ENCODE measurements at places on chromosomes 12 and 14.

GRCh38 chr14:82710267-82710841, 1176.7 kb upstream of the SEL1L start:
- peak; percentile 4 for DNase-seq

GRCh38 chr14:53894456-53894855, 62.2 kb downstream of the BMP4 start:
- no peak for DNase-seq

- DNase-seq: no peak
Observed at GRCh38 chr14:59754256-59754655, 116.3 kb downstream of the RTN1 start.

DNA sequence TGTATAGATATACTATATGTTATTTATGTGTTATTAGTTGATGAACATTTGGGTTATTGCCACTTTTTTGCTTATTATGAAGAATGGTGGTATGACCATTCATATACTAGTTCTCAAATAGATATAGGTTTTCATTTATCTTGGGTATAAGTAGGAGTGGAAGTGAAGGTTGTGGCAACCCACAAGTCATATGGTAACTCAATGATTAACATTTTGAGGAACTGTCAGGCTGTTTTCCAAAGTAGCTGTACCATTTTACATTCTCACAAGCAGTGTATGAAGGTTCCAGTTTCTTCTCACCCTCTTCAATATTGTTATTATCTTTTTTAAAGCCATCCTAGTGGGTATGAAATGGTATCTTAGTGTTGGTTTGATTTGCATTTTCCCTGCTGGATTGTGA, 19.0 kb upstream of the MSRB3 start:
- no peak for DNase-seq

DNA sequence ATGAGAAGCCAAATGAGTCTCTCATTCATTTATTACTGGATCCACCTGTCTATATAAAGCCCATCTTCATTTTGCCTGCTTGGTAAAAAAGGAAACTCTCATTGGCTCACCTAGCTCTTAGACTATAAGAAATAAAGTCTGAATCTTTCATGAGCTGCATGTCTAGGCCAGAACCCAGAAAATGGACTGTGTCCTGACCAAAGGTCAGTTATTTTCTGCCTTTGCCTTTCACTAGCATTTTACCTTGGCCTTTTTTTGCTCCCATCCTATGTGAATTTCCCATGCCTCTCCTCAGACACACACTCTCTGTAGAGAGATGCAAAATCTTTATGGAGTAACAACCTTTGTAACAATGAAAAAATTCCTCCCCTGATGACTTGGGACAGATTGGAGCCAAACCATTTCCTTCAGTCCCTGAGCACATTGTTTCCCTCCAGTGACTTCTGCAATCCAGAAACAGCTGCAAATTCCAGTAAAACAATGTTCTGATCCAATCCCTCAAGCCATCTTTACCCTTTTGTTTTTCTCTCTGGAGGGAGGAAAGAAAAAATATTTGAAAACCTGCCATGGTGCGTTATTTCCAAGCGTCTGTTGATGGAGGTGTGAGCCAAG, 33.6 kb upstream of the MAP3K9 start:
- DNase-seq: no peak

DNA sequence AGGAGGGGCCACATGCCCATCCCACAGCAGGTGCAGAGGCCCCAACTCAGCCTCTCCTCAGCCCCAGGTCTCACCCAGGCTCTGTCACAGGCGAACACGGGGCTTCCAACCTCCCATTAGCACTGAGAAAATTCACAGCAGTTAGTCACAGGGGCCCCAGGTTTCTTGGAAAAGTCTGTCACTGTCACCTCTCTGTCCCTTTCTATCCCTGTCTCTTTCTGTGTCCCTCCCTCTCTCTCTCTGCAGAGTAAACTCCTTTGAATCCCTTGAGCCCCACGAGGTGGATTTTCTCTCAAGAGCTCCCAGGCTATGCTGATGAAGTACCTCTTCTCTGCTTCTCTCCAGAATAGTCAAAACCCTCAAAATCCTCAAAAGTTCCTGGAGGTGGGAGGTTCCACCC, 14.0 kb upstream of the ENDOU start:
- DNase-seq: no peak

- no peak for DNase-seq
Observed at GRCh38 chr14:92922155-92922735, 705 bp upstream of the CHGA start.

- no peak for DNase-seq
Observed at GRCh38 chr12:14920475-14921126, 17.7 kb downstream of the ERP27 start.

DNA sequence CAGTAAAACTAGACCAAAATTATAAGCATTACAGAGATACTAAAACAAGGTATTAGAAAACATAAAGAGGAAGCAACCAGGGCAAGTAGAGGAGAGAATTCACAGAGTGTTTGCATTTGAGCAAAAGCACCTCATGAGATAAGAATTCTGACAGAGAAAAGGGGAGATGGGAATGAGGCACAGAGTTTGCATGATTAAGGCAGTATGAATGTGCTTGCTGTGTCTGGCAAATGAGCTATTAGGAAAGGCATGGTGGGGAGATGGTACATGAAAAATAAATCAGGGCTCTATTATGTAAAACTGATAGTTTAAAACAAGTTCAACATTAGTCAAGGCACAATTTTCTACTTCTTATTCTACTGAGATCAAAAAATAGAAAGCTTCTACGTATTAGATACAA, 23.1 kb downstream of the GARIN6 start:
- no peak for DNase-seq

GRCh38 chr12:104462931-104463339, 6.2 kb downstream of the CHST11 start:
- no peak for DNase-seq

GRCh38 chr12:53042607-53043454, 7.0 kb upstream of the TNS2 start:
- DNase-seq: no peak

GRCh38 chr14:53306267-53306721, 153.2 kb upstream of the DDHD1 start:
- no peak for DNase-seq

DNA sequence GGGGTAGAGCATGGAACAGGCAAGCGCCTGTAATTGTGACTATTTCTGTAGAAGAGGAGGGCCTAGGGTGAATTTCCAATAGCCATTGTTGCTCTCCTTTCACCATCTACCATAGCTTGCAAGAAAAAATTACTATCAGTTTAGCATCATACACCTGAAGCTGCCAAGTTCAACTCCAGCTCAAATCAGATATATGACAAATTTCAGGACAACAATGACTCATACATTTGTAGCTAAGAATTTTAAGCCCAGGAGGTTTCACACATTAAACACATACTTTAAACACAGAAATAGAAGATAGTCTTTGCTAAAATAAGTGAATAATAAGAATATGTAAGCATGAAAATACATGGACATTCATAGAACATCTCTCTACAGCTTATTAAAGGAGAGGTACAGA, 17.6 kb upstream of the G2E3 start:
- no peak for DNase-seq

GRCh38 chr14:66228267-66228970, 257.8 kb upstream of the CCDC196 start:
- DNase-seq: no peak

GRCh38 chr12:80157645-80158044, 58.3 kb downstream of the OTOGL start:
- no peak for DNase-seq

- no peak for DNase-seq
Observed at GRCh38 chr12:1927051-1927680, 8.7 kb upstream of the CACNA2D4 start.

DNA sequence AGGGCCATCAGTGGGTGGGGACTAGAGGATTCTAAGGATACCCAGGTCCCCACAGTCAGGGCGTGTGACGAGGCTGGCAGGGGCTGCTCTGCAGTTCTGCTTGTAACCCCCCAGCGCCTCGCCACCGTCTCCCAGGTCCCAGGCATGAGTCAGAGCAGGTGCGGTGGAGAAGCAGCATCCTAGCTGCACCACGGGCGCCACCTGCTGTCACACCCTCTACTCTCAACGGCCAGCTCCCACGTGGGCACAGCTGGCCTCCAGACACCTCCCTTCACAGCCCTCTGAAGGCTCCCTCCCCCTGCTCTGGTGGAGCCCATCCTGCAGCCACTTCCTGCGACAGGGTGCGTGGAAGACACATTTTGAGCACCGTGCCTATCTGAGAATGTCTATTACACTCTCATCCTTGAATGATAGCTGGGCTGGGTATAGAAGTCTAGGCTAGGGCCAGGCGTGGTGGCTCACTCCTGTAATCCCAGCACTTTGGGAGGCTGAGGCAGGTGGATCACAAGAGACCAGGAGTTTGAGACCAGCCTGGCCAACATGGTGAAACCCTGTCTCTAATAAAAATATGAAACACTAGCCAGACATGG, 6.9 kb upstream of the NUDT14 start:
- DNase-seq: no peak

DNA sequence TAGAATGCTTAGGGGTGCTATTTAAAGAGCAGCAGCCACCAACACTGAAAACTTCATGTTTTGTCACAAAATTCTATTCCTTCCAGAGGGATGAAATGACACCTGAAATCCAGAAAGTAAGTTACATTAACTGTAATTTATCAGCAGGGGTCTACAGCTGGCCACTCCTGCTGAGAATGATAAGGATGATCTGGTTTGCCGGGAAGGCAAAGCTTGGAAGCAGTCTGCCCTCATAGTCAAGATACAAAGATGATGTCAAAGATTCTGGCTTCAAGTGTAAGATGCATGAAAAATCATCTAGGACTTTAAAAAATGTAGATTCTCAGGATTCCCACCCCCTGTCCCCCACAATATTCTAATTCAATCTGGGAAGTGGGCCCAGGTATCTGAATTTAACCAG, 58.4 kb downstream of the DCAF5 start:
- no peak for DNase-seq

DNA sequence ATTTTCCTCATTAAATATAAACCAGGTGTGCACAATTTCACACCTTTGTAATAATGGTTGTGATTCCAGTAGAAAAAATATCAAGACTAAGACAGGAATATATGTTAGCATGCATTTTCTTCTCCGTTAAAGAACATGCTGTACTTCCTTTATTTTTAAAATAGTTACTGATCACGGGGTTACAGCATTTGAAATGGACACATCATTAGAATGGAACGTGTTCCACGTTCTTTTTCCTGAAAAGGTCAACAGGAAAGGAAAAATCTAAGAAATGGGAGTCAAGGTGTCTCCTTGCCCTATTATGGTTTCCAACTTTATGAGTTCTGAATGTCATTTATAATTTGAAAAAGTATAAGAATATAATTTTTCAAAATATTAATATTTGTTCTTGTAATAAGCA, 1325.7 kb downstream of the SLC16A7 start:
- DNase-seq: no peak

GRCh38 chr12:121812921-121813896, 9.4 kb downstream of the SETD1B start:
- no peak for DNase-seq

DNA sequence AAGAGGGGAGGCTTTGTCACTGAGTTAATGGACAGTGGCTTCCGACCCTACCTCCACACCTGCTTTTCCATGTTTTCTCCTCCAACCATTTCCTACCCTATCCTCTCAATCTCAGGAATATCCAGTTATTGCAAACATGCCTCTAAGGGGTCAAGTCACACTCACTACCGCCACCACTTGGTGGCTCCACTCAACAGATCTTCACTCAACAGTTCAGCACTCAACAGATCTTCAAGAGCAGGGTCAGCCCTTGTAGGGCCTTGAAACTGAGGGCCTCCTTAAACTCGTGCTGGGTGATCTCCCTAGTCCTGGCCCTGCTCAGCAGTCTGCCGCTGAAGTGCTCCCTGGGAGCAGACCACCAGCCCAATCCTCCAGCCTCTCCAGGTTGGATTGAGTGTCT, 14.2 kb downstream of the ZNF641 start:
- DNase-seq: no peak

GRCh38 chr12:31835276-31835882, 106.6 kb upstream of the AMN1 start:
- no peak for DNase-seq

DNA sequence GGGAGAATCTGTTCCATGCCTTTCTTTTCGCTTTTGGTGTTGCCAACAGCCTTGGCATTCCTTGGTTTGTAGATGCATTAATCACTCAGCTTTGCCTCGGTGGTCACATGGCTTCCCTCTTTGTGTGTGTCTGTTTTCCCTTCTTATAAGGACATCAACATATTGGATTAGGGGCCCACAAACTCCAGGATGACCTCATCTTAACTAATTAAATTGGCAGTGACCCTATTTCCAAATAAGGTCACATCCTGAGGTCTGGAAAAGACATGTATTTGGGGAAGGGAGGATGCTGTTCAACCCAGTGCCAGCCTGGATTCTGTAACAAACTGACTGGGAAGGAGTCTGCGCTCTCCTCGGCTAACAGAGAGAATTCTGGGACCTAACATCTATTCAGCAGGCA, 365.7 kb upstream of the FKBP4 start:
- no peak for DNase-seq

GRCh38 chr12:116200812-116201211, 76.7 kb downstream of the MED13L start:
- no peak for DNase-seq

GRCh38 chr14:70014406-70015095, 135.3 kb downstream of the SMOC1 start:
- DNase-seq: no peak

- no peak for DNase-seq
Observed at GRCh38 chr12:71440345-71440762, 756 bp downstream of the LGR5 start.

GRCh38 chr12:124031058-124031457, 58.0 kb downstream of the ZNF664 start:
- no peak for DNase-seq

DNA sequence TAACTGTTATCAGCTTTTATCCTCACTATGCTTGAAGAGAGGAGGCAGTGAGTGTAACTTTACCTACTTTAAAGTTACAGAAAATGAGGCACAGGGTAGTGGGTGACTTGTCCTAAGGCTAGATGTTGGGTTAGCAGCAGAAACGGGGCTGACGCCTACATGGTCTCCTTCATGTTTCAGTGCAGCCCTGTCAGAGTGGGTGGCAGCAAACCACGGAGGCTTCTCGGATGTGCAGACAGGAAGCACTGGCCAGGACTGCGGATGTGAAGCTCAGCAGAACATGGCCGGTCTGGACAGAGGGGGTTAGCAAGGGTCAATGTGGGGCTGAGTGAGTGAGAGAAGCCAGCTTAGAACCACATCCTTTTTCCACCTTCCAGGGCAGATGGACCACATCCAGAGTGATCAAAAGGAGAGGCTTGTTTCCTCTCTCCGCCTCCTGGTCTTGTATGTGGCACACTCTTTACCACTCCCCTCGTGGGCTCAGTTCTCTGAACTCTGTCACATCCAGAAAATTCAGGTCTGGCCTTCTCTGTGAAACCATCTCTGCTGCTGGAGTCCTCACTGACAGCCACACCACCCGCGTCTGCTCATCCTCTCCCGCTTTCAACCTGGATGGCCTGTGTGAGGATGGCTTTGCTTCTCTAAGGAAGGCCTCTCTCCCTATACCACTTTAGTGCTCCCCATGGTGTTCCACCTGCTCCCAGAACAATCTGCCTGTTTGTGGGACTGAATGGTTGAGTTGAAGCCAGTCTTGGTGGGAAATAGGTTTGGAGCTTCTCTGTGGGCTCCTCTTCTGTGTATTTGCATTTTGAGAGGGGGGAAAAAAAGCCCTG, 14.1 kb downstream of the SUSD6 start:
- DNase-seq: no peak

- DNase-seq: no peak
Observed at GRCh38 chr12:83473408-83474095, 786.8 kb downstream of the TMTC2 start.

- DNase-seq: no peak
Observed at GRCh38 chr12:38875586-38876228, 29.7 kb downstream of the CPNE8 start.
